ENCODE measurements at places on chromosomes 16 and 17.

GRCh38 chr17:82056729-82057621 is 5.3 kb downstream of the GPS1 start:
- no peak for DNase-seq

DNA sequence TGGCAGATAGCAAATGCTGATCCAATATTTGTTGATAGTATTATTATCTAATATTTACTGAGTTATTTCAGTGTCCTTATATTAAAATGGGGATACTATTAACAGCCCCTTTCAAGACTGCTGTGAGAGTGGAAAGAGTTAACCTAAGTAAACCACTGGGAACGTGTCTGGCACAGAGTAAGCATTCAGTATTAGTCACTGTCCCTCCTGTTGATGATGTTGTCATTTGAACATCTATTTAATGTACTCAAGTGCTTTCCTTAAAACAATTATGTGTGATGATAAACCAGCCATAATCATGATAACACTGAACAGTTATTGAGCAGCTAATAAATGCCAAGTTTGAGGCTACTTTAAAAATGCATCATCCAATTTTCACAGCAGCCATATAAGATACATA is 135.7 kb upstream of the XYLT1 start:
- no peak for DNase-seq

DNA sequence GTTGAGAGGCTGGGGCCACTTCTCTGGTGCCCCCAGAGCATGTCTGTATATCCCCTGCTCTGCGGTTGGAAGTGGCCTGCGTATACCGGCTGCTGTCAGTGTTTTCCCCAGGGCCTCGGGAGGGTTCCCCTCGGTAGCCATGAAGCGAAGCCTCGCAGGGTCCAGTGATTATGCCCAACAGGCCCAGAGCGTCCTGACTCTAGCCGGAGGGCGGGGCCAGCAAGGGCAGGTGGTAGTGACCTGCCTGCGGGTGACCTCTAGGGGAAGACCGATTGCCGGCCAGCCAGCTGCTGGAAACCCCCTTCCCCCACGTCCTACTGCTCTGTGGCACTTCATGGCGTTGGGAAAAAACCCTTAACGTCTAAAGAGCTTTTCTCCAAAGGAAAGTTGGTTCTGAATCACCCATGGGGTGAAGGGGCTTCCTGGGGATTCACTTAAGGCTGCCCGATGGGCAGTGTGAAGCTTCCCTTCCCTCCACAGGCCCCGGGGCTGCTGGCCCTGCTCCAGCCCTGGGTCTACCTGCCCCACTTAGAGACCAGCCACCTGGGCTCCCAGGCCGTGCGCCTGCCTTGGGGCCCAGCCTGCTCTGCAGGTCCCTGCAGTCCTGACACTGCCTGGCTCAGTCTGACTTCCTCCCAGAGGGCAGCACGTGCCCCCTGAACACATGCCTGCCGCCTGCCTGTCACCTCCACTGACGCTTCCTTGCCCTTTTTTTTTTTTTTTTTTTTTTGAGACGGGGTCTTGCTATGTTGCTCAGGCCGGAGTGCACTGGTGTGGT is 72.8 kb downstream of the SOCS1 start:
- no peak for DNase-seq

- DNase-seq, result peak; percentile 93
Observed at GRCh38 chr17:41966463-41967140, at the start of gene CNP. Gene CNP, plus strand, starts transcription at chr17:41966795. Its CDS starts 90 bp downstream, at chr17:41966885.

GRCh38 chr16:4513086-4513860 is 25.3 kb downstream of the CDIP1 start:
- DNase-seq, result no peak

All from head of caudate nucleus (tissue), 42 donors.